ENCODE measurements at places on chromosomes 1 and 21.

DNA sequence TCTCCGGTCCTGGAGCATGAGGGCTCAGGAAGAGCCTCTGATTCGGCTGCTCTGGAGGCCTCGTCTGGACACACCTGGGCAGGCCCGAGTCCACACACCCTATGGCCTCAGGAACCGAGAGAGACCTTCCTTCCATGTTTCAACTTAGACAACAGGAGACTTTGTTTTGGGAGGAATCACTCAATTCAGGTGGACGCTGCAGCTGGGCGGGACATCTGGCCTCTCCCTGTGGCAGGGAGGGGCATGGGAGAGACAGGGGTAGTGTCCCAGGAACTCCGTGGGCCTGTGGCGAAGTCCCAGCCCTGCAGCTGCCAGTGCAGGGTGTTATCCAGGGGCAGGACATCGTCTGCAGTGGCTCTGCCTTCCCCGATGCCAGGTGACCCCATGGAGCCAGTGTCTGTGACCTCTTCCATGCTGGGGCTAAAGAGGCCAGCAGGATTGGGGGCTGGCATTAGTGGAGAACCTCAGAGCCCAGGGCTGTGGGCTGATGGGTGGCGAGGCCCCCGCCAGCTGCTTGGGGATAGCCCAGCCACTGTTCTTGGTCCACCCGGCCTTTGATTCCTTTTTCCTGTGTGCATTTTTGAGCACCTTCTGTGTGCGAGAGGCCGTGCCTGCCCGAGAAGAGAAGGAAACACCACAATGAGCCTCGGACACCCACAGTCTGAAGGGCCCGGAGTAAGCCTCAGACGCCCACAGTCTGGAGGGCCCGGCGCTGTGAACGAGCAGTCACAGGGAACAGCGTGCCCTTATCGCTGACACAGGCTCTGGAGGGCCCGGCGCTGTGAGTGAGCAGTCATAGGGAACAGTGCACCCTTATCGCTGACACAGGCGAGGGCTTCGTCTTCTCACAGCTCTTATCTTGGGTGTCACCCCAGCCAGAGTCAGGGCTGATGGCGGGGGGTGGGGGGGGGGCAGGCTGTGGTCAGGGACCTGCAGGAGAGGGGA lies 6.2 kb downstream of the COL18A1 start:
- no peak for DNase-seq

GRCh38 chr1:185068341-185068740 lies 23.0 kb downstream of the RNF2 start:
- no peak for DNase-seq

- DNase-seq: no peak
Observed at GRCh38 chr1:228838717-228839500, 103.6 kb downstream of the RHOU start.

DNA sequence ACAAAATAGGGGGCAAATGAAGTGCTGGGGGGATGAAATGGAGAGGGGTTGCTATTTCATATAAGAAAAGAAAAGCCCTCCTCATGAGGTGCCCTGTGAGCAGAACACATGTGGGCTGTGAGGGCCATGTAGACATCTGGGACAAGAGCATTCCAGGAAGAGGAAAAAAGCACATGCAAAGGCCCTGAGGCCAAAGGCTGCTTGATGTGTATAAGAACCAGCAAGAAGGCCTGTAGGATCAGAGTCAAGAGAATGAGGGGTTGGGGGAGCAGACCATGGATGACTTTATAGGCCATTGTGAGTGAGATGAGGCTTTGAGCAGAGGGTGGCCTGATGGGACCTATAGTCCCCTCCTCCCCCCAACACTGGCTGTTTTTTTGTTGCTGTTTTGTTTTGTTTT lies 7.7 kb upstream of the RAB4A start:
- DNase-seq: no peak

- no peak for DNase-seq
Observed at GRCh38 chr21:32468681-32469111, 56.2 kb downstream of the EVA1C start.

GRCh38 chr1:9892563-9893528 lies 17.2 kb downstream of the CTNNBIP1 start:
- DNase-seq: peak; percentile 93

DNA sequence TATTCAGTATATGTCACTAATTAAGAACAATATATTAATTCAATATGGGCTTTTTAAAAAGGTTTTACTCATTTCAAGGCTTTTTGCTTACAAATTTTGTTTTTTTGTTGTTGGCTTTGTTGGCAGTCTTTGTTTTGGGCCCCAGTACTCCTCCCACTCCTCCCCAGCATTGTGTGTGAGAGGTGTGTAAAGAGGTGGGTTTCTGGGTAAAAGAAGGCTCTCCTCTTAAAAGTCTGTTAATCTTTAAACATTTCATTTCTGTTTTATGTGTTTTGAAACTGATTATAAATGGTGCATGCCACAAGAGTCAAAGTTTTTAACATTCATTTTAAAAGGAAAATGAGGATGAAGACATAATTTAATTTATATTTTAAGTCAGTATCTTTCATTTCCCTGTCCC lies 79.6 kb downstream of the SASS6 start:
- DNase-seq: no peak

DNA sequence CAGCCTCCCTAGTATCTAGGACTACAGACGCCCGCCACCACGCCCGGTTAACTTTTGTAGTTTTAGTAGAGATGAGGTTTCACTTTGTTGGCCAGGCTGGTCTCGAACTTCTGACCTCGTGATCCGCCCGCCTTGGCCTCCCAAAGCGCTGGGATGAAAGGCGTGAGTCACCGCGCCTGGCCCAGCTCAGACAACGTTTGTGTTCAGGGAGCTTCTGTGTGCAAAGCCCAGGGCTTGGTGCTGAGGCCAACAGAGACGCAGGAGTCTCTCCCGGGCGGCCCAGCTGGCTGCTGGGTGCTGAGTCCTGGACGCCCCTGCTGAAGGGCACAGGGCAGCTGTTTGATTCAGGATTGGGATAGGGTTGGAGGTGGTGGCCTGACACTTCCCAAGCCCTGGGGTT lies 3.0 kb downstream of the PRKCZ start:
- no peak for DNase-seq

DNA sequence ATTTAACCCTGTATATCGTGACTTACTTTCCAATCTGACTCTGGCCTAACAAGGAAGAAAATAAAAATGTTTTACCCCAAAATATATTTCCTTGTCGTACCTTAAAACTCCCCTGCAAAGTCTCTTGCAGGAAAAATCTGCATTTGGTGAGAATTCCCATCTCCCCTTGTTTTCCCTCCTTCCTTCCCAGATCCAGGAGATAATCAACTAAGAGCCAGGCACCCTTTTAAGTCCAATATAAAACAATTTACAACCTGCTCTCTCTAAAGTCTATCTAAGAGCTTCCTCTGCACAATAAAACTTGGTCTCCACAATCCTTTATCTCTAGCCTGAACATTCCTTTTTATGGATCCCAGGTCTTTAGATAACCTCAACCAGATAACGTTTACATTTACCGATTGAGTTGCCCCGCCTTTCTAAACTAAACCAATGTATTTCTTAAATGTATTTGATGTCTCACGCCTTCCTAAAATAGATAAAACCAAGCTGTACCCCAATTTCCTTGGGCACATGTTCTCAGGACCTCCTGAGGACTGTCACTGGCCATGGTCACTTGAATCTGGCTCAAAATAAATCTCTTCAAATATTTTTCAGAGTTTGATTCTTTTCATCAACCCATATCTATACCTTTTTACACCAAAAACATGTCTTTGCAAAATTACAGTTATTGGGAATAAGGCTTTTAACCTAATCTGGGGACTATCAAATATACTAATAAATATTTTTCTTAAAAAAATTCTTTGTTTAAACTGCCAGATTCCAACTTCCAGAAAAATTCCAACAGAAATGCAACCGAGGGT lies 993 bp downstream of the DDX59 start:
- no peak for DNase-seq

GRCh38 chr1:162212713-162213112 lies 143.2 kb downstream of the NOS1AP start:
- no peak for DNase-seq

DNA sequence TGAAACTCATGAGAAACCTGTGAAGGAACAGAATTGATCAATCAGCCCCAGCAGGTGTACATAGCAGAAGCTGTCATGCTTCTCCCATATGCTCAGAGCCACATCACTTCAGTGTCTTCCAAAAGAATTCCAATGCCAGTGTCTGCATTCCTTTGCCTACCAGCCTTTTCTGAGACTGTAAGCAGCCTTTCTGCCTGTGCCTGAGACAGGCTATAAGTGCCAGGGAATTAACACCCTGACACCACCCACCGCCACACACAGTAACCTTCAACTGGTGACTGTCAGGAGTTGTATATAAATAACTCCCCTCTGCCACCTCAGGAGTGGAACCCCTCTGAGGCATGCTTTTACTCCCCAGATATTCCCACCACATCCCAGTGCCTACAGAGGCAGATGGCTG lies 38.1 kb upstream of the SLAMF9 start:
- no peak for DNase-seq

DNA sequence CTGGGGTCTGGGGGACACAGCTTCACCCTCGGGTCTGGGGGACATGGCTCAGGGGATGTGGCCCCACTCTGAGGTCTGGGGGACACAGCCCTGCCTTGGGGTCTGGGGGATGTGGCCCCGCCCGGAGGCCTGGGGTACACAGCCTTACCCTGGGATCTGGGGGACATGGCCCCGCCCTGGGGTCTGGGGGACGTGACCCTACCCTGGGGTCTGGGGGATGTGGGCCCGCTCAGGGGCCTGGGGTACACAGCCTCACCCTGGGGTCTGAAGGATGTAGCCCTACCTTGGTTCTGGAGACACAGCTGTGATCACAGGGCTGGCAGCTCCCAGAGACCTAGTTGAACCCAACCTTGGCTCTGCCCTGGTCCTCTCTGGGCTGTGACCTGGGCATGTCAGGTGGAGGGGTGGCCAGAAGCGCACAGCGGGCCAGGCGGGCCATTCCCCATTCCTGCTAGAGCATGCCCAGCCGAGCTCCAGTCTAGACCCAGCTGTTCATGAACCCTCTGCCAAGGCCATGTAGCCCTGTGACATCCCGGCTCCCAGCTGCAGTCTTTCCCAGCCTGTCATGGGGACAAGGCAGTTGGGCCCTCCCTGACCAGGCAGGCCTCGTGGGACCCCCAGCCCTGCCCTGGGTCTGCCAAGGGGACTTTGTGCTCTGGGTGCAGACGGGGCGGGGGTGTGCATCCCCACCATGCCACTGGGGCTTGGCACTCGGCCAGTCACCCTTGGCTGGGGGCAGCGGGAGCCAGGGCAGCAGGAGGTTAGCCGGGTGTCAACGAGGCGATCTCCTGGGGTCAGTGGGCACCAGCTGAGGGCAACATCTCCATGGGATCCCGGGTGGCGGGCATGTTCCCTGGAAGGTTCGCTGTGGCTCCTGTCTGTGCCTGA lies 43.9 kb downstream of the WNT9A start:
- DNase-seq: no peak

DNA sequence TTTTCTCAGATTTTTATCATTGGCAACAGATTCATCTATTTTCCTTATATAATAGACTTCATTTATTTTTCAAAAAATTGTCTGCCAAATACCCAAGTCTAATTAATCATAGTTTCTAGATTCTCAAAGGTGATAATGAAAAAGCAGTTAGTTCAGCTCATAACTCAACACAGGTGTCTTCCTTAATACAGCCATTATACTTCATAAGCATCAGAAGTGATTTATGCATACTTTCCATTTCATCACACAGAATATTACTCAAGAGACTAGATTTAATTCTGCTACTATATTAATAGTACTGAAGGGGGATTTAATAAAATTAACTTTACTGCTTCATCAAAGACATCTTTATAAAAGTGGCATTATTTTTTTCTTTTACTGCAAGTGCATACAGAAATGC lies 18.8 kb downstream of the SRSF11 start:
- DNase-seq: no peak

Data from NCI-H2171 treated with DMSO at 0.1 percent for 48 hours (cell line).